ENCODE measurements at places on chromosomes 11 and 22. TPM values are rescaled to one million over a fixed set of nuclear protein-coding genes. Genes with fewer than 3 reads are reported as not detected.

Gene HBG1
- total RNA-seq = not detected

Gene GLB1L2
- 2.0 TPM for total RNA-seq

Gene TREH
- total RNA-seq = not detected

Gene CHADL
- total RNA-seq = 0.20 TPM

Gene CCDC117
- 40.2 TPM for total RNA-seq
